ENCODE measurements at places on chromosomes 7 and 10.

DNA sequence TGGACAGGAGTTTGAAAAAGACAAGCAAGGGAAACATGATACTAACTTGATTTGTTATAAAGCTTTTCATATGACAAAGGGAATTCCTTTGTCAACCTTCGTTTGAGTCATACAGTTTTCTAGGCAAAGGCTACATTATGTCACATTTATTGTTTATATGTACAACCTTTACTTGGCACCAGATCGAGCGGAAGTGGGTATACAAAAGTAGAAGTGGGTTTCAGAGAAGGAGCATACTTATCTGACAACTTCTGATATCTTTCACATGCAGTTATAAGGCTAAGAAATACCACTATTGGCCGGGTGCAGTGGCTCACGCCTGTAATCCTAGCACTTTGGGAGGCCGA, 11.0 kb downstream of the STMP1 start:
- no peak for DNase-seq

GRCh38 chr10:70267161-70267933, 16.5 kb downstream of the NPFFR1 start:
- no peak for DNase-seq

GRCh38 chr7:4279216-4279615, 402.9 kb upstream of the FOXK1 start:
- DNase-seq = no peak

DNA sequence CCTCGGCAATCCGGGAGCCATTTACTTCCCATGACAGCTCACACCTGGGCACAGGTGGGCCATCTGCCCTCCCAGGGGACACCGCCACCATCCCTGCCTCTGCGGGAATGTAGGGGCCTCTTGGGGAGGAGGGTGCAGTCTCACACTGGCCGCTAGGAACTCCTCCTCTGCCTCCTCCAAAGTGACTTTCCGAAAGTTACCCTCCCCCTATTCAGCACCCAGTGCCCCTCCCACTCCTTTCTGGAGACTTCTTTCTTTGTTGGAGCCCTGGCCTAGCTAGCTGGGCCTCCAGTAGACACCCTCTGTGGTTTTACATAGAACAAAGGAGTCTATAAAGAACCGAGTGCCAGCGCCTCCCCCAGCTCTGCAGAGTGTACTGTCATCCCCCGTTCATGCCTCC, 45.8 kb upstream of the MNX1 start:
- DNase-seq = no peak

GRCh38 chr10:125979976-125980375, 83.6 kb downstream of the FANK1 start:
- no peak for DNase-seq

GRCh38 chr7:27152816-27153442, 546 bp upstream of the HOXA3 start:
- DNase-seq = no peak

GRCh38 chr7:125526092-125526491, 596.5 kb upstream of the POT1 start:
- no peak for DNase-seq

DNA sequence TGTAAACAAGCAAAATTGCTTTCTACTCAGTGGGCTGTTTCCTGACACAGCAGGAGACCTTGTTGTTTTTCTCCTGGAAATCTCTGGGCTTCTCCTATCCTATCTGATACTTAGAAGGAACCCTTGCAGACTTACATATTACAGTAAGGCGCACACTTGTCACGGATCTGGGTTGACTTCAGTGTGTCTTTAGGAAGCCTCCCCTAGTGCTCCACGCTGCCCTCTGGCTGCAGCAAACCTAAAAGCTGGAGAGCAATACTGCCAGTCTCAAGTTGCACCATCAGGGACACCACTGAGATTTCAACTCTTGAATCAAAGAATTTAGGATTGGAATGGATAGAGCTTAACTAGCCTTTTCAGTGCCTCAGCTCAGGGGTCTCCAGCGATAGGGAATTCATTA, 495.3 kb downstream of the LRMDA start:
- DNase-seq = no peak

DNA sequence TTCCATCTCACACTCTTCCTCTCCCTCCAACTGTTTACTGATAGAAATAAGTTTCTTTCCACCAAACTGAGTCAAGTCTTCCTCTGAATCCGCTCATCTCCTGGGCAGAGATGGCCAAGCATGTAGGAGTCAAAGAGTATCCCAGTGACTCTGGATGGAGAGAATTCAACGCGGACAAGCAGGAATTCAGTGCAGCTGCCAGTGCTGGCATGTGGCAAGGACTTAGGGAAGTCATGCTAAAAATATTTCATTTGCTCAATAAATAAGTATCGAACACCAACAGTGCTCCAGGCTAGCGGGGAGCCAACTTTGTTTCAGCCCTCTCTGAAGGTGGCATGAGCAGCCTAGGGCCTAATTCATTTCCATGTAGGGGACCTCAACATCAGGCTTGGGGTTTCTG, 351.6 kb upstream of the ZMIZ1 start:
- no peak for DNase-seq

GRCh38 chr10:82041018-82041417, 166.0 kb downstream of the NRG3 start:
- DNase-seq = no peak

DNA sequence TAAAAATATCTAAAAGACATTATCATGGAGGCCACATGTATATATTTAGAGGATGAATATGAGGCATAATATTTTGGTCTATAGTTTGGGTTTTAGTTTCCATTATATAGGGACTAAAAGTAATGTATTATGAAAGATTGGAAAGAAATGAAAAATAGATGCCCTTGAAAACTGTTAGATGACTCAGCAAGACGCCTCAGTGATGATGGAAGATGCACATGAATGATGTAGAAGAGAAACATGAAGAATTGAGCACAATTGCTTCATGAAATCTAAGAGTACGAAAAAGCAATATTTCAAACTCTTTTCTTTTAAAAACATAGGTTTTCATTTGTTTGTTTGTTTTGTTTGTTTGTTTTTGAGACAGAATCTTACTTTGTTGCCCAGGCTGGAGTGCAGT, 89.8 kb downstream of the ARL4A start:
- no peak for DNase-seq

DNA sequence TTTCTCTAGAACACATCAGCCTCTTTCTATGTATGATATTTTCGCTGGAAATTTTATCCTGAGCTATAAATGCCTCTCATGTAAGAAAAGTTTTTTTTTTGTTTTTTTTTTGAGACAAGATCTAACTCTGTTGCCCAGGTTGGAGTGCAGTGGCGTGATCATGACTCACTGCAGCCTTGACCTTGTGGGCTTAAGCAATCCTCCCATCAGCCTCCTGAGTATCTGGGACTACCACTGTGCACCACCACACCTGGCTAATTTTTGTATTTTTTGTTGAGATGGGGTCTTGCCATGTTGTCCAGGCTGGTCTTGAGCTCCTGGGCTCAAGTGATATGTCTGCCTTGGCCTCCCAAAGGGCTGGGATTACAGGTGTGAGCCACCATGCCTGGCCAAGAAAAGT, 80.4 kb downstream of the ADK start:
- no peak for DNase-seq

DNA sequence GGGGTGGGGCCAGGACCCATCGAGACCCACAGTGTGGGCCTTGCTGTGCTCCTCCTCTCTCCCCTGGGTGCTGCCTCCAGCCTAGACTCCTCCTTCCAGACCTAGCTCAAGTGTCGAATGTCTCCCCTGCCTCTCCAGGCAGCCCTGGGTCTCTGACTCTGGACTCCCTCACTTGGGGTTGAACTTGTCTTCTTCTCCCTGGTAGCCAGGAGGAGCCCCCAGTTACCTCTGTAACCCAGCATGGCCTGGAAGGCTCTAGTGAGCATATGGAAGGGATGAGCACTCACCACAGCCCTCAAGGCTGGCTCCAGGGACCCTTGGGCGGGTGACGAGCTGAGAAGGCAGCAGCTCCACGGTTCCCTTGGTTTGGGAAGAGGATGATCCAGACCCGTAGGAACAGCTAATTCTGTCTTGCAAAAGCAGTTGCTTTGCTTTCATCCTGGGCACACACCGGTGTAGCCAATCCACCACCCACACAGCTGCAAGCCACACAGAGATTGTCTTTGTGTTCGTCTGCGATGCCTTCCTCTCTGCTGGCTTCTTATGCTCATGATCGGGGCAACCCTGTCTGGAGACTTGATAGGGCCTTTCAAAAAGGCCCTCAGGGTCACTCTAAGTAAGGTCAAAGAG, 52.3 kb upstream of the ANTXRL start:
- no peak for DNase-seq

- no peak for DNase-seq
These were observed 408.1 kb downstream of the AUTS2 start for GRCh38 chr7:70006261-70006920.

GRCh38 chr7:134174795-134175261, 47.7 kb downstream of the LRGUK start:
- DNase-seq = no peak

GRCh38 chr7:30736291-30736690, 15.6 kb upstream of the INMT start:
- DNase-seq = no peak

GRCh38 chr7:132653366-132653930, 77.2 kb upstream of the PLXNA4 start:
- DNase-seq = no peak

DNA sequence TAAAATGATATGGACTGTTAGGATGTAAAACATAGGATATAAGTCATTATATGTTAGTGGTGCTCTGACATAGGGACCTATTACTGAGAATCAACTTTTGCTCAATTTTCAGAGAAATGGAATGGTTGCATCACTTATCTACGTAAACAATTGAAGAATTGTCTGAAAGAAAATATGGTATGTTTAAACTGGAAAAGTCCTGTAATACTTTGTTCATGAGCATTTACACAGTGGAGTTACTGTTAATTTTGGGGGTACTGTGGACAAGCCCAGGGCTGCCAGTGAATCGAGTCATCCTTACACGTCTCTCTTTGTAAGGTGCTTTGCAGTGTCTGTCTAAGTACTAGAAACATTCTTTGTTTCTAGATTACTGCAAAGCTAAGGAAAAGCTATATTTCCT, 152.0 kb downstream of the ZNF22 start:
- no peak for DNase-seq

DNA sequence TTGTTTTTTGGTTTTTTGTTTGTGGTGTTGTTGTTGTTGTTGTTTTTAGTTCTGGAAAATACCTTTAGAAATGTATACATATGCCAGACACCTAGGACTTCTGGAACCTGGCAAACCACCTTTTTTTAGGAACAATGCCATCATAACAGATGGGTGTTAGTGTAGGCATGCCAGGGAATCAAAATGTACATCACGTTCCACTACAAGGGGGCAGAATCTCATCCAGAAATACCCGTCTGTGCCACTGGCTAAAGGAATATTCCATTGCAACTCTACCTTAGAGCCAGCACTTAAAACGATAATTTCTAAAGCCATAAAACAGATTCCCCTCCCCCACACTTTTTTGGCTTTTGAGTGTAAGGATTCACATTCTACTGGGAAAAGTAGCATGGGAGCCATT, 239.8 kb downstream of the ETV1 start:
- DNase-seq = no peak

GRCh38 chr7:131145770-131146169, 181.9 kb upstream of the MKLN1 start:
- no peak for DNase-seq

DNA sequence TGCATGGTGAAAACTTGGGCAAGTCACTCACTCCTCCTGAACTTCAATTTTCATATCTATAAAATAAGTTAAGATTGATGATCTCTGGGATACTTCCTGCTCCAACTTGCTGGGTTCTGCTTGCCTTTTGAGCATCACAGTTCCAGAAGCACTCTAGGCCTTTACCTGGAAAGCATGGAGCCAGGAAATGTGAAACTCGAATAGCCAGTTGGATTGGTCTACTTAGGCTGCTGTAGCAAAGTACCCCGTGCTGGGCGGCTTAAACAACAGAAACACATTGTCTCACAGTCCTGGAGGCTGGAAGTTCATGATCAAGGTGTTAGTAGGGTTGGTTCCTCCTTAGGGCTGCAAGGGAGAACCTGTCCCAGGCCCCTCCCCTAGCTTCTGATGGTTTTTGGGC, 64.5 kb downstream of the NAMPT start:
- no peak for DNase-seq

DNA sequence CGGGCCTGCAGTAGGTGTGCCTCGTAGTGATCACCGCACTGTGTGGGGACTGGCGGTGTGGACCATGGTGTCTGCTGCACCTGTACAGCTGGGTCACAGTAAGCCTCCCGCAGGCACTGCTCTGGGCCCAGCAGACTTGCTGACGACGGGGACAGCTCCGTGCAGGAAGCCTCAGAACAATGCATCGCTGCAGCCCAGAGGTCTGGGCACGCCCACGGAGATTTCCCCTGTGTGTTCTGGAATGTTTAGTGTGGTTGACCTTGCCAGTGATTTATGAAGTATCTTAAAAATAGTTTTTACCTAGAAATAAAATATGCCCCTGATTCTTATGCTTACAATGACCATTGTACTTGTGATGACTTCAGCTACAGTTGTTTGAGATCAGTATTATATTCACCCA, 59.1 kb upstream of the ZNF32 start:
- no peak for DNase-seq

GRCh38 chr10:1154531-1155295, 98.5 kb downstream of the WDR37 start:
- no peak for DNase-seq

- DNase-seq = no peak
These were observed 59.3 kb upstream of the IL6 start for GRCh38 chr7:22667562-22668239.

GRCh38 chr10:67903581-67903980, 19.1 kb downstream of the SIRT1 start:
- DNase-seq = no peak

GRCh38 chr7:51013218-51013786, 230.6 kb upstream of the GRB10 start:
- DNase-seq = no peak

DNA sequence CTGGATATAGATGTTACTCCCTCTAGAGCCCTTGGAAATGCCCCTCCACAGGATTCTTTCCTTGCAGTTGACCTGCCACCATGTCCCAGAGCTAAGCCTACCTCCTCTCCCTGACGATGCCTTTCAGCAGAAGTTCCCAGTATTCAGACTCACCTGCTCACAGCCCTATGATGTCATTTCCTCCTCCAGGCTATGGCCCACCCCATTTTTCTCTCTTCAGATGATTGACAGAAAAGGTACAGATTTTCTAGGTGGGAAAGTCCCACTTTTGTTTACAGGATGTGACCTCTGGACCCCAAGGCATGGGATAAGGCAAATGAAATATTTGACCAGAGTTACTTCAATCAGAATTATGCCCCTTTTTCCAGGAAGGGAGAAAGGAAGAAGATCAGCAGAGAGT, 280.2 kb upstream of the PHYHIPL start:
- no peak for DNase-seq

GRCh38 chr10:97463363-97464132, 17.6 kb downstream of the ZDHHC16 start:
- no peak for DNase-seq

Data from stimulated activated CD8-positive, alpha-beta memory T cell treated with anti-CD3 and anti-CD28 coated beads, Interleukin-12 subunit alpha, Interleukin-12 subunit beta, amount 100 ng/mL, for 1 hour (primary cell).